ENCODE measurements at places on chromosomes 2 and 18.

DNA sequence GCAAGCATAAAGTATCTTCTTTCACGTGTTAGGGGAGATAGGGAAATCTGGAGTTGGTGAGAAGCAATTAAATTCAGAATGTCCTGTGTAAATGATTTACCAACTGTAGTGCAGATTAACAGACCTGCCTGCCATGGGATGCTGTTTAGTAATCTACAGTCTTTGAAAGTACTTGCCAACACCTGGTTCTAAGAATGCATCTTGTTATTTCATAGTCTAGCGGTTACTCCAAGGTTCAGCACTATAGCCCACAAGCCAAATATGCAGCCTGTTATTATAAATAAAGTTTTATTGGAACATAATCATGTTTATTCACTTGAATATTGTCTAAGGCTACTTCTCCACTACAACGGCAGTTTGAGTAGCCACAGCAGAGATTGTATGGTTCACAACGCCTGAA, 100.8 kb downstream of the OSBPL6 start:
- DNase-seq, result no peak

DNA sequence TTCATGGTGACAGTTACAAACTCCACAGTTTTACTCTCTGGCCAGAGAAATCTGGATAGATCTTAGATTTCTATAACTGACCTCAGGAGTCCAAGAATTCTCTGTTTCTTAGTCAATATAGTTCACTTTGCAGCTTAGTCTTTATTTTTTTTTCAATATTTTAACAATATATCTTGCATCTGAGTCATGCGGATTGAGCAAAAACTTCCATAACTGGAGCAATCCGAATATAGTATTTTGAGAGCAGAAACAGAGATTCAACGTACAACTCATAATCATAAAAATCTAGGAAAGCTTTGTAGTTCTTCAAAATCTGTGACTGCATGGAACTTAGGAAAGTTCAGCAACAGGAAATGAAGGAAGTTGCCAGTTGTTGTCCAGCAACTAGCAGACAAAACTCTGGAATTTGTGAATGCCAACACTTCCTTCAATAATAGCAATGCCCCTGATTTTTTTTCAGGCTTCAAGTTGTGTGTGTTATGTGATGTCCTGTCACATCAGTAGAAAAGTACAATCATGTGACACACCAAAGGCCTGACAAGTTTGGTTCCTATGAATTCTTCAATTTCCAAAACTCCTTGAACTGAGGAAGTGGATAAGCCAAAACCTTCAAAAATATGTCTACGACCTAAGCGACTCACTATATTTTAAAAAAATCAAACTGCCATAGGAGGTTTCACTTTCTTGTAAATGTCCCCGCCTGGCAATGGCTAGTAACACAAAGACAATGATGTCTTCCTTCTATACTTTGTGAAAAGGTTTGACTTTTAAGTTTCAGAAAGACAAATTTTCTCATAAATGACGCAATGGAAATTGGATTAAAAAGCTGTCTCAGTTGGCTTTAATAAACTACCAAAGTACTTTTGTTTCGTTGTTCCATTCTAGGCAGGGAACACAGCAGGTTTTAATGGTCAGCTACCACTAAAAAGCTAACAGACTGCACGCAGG, 510.6 kb downstream of the ERBB4 start:
- DNase-seq, result no peak

- DNase-seq, result no peak
Measured at GRCh38 chr2:176872406-176872805, 340.2 kb upstream of the HNRNPA3 start.

GRCh38 chr2:101930019-101930418, 61.7 kb upstream of the IL1R2 start:
- no peak for DNase-seq

DNA sequence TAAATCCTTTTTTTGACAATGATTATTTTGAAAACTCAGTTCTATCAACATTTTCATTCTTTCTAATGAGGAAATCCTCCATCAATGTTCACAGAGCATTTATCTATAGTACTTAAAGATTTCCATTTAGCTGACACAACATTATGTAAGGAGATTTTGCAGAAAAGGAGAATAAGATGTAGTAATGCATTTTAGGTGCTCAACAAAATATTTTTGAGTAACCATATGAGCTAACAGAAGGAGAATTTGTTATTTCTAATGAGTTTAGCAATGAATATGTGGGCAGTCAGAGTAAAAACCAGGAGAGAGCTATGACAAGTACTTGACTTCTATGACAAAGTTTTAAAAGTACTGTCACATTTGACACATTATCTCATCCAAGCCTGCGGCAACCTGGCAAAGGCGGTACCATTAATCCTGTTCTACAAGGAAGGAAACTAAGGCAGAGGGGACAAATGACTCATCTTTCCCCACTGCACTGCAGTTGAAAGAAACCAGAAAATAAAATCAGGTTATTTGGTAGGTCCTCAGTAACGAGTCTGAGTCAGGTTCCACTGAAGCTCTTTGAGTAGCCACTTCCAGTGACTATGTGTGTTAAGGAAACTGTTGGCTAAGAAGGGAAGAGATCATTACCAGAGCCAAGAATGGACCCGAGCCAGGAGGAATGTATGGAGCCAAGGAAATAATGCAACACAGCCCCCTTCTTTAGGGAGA, 134.1 kb upstream of the ITGB6 start:
- DNase-seq, result peak; percentile 53

GRCh38 chr2:151367571-151367970, 10.2 kb downstream of the TNFAIP6 start:
- no peak for DNase-seq

DNA sequence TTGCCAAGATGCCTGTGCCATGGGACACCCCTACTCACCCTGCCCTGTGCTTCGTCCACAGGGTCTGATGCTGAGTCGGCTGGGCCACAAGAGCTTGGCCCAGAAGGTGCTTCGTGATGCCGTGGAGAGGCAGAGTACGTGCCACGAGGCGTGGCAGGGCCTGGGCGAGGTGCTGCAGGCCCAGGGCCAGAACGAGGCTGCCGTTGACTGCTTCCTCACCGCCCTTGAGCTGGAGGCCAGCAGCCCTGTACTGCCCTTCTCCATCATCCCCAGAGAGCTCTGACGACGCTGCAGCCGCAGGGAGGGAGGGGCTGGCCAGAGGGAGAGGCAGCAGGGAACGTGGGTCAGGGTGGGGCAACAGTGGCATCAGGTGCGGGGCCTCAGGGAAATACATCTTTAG, 81.5 kb downstream of the STPG4 start:
- no peak for DNase-seq

DNA sequence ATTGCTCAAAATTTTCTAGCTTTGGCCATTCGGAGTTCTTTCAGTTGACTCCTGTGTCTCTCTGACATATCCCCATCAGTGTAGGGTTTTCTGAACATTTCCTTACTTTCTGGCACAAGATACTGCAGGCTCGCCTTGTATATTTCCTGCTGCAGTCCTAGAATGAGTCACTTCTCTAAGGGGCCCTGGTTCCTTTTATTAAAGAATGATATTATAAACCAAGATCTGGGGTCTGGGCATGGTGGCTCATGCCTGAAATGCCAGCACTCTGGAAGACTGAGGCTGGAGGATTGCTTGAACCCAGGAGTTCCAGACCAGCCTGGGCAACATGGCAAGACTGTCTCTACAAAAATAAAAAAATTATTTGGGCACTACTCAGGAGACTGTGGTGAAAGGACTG, 3.0 kb upstream of the RPL37A start:
- DNase-seq, result no peak

DNA sequence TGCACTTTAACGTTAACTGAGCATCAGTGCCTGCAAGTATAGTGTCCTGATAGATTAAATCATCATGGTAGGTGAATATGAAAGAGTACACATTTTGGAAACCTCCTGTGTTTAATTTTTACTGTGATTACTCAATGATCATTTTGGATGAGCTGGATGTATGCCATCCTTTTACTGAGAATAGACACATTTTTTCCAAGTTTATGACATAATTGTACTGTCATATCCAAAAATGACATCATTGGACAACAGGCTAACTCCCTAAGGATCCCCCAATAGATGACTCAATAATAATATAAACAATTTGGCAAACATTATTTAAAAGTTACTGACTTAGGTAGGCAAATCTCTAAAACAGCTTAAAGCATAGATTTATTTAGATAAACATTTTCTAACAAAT, 410.8 kb upstream of the REG3G start:
- no peak for DNase-seq

DNA sequence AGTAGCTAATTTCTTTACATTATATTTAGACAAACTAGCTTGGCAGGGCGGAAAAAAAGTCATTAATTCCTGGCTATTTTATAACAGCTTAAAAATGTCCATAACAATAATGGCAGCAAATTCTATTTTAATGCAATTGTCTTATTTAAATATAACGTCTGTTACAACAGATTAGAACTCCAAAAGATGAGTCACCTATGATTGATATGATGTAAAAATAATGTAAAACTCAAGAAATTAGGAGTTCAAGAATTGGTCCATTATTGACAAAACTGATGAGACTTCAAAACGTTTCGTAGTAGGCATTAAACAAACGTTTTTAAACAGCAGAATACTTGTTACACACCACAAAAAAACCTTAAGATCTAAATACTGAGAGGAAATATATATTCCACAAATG, 2.7 kb downstream of the XPO1 start:
- DNase-seq, result no peak

DNA sequence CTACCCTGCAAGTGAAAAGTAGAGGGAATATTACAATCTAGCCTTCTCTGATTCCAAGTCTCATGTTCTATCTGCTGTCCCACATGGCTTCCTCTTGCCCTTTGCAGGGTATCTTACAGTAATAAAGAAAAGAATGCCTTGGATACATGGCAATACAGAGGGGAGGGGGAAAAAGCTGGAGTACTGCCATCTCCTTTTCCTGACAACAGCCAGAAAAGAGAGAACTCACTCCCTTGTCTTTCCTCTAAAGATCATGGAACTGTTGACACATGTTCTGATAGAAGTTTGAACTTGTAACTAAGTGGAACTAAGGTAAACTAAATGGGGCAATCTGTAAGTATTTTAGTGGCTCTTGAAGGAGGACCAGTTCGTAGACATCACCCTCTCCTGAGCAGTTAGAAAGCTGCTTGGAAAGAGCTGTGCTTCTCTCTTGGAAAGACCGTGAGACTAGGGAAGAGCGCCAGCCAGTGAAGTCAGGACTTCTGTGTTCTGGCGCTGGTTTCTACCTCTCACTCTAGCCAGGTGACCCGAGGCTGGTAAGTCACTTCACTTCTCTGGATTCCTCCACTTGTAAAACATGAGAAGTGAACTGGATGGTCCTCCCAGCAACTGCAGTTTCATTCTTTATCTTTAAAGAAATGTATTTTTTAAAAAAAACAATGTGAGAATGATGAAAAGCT, 242.3 kb upstream of the FOSL2 start:
- DNase-seq, result no peak

GRCh38 chr2:240374085-240374907, 61.2 kb upstream of the GPC1 start:
- no peak for DNase-seq

DNA sequence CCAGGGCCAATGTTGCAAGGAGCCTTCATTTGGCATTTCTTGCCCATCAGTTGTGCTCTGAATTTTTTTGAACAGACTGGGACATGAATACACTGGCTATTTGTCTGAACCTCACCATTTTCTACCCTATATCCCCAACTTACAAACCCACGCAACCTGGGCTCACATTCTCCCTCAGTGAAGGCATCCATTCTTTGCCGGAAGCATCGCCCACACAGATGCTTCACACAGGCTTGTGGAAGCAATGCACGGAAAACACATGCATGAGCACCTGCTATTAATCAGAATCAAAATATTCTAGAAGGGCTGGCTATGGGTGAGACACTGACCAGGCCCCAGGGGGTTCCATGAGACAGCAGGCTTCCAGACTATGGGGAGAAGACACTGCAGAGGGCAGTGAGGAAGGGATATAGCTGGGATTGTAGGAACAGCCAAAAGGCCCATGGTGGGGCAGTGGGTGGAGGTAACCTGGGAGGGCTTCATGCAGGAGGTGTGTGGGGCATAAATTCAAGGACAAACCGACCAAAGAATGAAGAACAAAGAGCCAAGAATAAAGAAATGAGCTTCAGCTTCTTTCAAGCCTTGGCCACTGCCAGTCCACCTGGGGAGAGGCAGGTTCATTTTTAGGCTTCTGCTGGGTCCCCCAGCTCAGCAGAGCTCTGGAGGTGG, 261.5 kb downstream of the CELF4 start:
- no peak for DNase-seq

DNA sequence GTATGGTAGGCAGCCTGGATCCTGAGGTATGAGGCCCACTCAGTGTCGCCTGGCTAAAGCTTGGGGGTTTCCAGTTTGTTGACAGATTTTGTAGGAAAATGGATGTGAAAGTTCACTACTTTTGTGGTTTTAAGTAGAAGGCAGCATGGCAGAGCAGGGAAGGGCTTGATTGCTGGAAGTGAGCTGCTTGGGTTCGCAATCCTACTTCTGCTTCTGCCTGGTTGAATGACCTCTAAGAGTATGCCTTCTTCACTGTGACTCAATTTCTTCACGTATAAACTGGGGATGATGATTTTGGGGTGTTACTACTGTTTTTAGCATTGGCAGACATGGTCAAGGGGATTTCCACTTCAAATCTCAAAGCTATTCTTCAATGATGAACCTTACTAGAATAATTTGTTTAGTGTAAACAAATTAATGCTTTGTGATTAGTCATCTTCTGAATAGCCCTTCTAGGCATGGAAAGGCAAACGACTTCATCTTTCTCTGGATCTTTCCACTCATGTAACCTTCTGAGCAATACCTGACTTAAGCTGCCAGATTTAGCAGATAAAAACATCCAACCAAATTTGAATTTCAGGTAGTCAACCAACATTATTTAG, 13.2 kb downstream of the BMP10 start:
- DNase-seq, result no peak

DNA sequence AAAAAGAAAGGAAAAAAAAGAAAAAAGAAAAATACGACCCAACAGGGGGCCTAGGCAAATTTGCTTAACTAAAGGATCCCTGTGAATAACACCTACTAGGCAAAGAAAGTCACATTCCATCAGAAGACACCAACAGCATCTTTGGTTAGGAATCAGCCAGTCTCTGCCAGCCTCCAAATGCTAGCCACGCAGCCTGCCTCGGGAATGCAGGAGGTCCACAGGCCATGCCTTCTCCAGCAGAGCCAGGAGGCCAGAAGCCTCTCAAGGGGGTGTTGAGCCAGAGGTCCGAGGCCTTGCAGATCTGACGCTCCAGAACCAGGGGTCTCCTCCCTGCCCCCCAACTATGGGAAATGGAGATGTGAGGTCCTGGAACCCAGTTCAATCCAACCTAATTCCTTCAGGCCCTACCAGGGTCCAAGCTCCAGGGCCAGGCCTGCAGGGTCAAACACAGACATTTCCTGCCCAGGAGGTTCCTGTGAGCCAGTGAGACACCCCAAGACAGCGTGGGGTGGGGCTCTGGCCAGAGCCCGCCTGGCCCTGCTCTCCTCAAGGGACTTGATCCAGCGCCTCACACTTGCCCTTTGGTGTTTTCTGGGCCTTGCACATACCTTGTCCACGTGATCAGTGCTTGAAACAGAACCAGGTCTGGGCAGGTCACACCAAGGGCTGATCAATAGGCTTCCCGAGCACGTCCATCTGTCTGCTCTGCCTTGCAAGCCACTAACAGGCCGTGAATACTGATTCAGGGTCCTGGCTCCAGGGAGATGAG, 289.6 kb upstream of the ID2 start:
- DNase-seq, result no peak

- no peak for DNase-seq
Measured at GRCh38 chr2:205698286-205699268, 16.3 kb downstream of the NRP2 start.

GRCh38 chr2:151803811-151804210, 24.4 kb downstream of the ARL5A start:
- no peak for DNase-seq

Data from activated CD8-positive, alpha-beta T cell treated with anti-CD3 and anti-CD28 coated beads for 36 hours (primary cell).